ENCODE measurements at places on chromosomes 3 and 15.

DNA sequence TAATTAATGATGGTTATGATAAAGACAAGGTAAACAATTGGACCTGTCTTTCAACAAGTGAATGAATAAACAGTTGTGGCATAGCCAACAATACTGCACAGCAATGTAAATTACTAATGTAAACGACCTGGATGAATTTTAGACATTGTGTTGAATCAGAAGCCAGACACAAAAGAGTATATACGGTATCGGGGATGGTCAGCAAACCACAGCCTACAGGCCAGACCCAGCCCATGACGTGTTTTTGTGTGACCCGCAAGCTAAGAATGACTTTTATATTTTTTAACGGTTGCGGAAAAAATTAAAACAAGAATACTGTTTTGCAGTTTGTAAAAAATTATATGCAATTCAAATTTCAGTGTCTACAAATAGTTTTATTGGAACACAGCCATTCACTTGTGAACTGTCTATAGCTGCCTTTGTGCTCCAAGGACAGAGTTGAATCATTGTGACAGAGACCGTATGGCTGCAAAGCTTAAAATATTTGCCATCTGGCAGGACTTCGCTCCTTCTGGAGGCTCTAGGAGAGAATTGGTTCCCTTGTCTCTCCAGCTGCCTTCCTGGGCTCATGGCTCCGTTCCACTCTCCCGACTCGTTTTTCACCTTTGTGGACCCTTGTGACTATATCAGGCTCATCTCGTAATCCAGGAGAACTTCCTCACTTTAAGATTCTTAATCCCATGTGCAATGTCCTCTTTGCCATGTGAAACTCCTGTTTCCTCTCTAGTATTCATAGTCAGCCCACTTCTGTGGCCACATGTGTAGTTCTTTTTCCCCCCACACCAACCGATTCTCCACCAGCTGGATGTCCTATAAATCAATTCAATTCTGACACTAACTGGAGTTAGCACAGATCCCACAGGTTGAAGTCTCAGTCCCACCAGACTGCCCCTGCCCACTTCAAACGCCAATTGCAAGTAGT is 72.7 kb downstream of the CMTM8 start:
- DNase-seq, result no peak

- no peak for DNase-seq
These were observed 19.3 kb downstream of the GRK7 start for GRCh38 chr3:141782386-141782932.

DNA sequence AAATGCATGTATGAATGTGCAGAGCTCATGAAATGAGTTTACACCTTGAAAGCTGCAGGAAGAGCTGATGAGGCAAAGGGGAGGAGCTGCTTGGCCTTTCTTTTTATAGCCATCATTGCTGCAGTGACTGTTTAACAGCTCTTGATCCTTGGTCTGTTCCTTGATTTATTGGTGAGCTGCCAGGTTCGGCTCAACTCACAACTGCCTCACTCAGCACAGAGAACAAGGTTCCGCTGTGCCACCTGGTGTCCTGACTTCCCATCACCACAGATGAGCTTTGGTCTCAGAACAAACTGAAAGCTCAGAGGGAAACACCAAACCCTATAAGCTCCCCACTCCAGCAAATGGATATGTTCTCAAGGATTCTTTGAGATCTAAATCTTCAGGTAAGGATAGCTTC is 626.1 kb downstream of the MAGI1 start:
- no peak for DNase-seq

DNA sequence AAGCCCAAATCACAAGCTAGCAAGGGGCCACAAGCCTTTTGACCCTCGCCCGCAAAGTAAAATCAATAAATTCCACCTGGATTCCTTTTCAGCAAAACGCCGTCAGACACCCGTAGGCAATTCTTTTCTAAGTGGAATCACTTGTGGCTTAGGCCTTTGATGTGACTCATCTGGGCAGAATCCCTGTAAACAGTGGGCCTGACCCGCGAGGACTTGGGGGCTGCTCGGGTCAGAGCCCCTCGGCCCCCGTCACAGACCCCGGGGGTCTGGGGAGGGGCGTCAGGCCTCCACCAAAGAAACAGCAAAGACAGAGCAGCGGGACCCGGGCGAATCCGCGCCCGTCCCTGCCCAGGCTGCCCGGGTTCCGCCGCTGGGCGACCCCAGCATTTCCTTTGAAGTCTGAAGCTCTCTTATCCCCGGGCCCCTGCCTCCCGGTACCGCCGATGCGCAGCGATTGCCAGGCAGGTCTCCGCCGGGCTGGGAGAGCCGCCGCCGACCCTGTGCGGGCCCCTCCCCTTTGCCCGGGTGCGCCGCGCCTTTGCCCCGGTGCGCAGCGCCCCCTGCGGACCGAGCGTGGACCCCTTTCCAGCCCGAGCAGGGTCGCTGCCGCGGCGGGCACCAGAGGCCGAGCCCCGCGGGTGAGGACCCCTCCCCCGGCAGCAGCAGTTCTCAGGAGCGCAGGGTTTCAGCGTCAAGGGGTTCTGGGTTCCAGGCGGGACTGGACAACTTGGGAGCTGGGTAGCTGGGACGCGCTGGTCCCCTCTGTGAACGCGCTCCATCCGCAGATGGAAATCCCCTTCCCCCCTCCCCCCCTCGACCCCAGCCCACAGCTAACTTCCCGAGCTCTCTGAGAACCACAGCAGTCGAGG is 178.3 kb downstream of the UACA start:
- DNase-seq, result no peak

GRCh38 chr15:67839499-67839928 is 331 bp downstream of the RNU6-1 start:
- DNase-seq, result no peak

- no peak for DNase-seq
These were observed 37.3 kb downstream of the TM6SF1 start for GRCh38 chr15:83144771-83145170.

GRCh38 chr3:156635973-156636372 is 38.4 kb upstream of the TIPARP start:
- DNase-seq, result no peak

- no peak for DNase-seq
These were observed 279.2 kb downstream of the PDCD6IP start for GRCh38 chr3:34077417-34078195.

DNA sequence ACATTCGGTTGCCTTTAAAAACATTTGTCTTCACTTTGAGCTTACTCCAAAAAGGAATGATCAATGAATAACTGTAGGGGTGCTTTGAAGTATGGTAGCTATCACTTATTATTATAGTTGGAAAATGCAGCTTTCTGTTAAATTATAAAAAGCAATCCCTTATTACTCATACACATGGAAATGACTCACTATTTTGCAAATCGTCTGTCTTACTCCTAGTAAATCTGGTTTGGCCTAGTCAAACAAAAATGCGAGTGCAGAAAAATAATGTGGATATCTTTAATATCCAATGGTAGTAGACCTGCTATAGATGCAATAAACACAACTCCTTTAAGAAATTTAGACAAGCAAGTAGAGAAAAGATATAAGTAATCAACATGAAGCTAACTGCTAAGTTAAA is 112.5 kb downstream of the ZIC1 start:
- DNase-seq, result no peak

DNA sequence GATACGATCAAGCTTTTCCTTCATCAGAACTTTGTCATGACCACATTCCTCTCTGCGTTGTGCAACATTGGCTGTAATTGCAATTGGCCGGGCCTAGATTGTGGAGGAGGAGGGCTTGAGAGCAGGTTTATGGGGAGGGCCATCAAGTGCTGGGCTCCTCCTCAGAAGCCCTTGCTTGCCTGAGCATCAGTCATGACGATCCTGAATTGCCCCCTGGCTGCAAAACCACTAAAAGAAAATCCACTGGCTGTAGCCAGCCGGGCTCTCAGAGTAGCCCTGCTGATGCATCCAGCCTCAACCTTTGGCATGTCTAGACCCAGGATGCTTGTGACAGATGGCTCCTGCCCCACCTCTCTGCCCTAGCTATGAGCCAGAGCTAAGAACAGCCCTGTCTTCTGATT is 13.4 kb upstream of the TRH start:
- no peak for DNase-seq

GRCh38 chr3:171429635-171430034 is 30.6 kb downstream of the TNIK start:
- no peak for DNase-seq

- no peak for DNase-seq
These were observed 50.9 kb downstream of the CORO2B start for GRCh38 chr15:68629519-68630210.

- no peak for DNase-seq
These were observed 32.9 kb upstream of the BNIP2 start for GRCh38 chr15:59722037-59722436.

DNA sequence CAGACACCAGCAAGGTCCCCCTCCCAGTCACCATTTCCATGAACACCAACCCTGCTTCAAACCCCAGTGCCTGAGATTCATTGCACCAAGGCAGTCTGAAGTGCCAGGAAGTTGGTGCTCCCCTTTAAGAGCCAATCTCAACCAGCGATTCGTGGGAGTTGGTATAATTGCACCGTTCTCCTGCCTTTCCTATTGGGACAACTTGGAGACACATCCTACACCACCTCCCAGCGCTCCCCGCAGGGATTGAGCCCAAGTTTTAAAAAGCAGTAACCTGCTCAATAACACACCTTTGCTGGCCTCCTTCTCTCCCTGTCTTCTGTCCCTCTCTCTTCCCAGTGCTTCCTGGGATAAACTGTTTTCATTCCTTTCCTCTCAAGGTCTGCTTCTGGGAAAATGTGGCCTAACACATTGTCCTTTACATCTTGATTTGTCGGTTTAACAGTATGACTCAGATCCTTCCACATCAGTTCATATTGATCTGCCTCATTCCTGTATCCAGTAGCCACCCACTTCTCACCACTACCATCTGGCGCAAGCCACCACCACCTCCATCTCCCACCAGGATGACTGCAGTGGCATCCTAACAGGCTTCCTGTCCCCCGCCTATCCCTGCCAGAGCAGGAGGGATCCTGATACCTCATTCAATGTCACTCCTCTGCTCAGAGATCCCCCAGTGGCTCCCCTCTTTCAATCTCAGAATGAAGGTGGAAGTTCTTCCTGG is 37.8 kb upstream of the HRH1 start:
- no peak for DNase-seq

DNA sequence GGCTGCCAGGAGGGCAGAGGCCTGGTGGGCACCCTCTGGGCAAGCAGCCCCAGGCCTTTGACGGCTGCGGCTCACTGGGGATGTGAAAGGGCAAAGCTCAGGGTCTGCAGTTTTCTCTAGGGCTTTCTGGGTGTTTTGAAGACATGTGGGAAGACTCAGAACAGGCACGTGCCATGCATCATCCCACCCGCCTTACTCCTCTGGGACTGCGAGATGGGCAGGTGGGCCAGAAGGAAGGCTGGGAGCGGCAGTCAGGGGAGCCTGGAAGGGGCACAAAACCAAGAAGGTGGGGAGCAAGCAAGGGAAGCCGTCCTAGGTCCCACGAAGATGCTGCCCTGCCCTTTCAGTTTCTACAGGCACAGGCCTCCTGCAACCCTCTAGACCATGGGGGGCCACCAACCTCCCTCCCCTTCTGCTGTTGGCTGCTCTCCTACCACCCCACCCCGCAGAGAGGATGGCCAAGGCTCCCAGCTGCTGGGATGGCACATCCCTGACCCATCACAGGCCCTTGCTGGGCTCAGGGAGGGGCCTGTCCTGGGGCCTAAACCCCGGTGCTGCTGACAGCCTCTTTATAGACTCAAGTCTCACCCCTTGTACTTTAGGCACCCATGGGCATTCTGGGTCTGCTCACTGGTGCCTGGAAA is 71.8 kb upstream of the CTSH start:
- no peak for DNase-seq

- DNase-seq, result no peak
These were observed 549.0 kb downstream of the IGSF11 start for GRCh38 chr3:118485693-118486092.

GRCh38 chr3:124793054-124793739 is 62.9 kb downstream of the UMPS start:
- no peak for DNase-seq

DNA sequence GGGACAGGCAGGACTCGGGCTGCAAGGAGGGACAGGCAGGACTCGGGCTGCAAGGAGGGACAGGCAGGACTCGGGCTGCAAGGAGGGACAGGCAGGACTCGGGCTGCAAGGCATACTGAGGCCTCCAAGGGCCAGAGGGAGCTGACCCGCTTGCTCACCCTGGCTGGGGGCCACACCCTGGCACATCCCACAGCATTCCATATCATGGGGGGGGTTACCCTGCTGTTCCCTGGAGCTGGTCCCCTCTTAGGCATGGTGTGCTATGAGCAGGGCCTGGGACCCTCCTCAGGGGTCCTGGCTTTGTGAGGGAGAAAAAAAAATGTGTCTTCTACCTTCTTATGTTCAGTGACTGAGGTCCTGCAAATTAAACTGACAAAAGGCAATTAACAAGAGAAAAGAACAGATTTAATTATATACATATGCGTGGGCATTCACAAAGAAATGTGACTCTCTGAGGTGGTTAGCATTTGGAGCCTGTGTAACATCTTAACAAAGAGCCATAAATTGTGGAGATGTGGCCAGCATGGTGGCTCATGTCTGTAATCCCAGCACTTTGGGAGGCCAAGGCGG is 97.6 kb upstream of the ALDH1A3 start:
- DNase-seq, result no peak

- no peak for DNase-seq
These were observed 42.7 kb upstream of the TOP2B start for GRCh38 chr3:25707268-25707926.

GRCh38 chr3:163555918-163556317 is 1522.4 kb downstream of the SI start:
- no peak for DNase-seq

DNA sequence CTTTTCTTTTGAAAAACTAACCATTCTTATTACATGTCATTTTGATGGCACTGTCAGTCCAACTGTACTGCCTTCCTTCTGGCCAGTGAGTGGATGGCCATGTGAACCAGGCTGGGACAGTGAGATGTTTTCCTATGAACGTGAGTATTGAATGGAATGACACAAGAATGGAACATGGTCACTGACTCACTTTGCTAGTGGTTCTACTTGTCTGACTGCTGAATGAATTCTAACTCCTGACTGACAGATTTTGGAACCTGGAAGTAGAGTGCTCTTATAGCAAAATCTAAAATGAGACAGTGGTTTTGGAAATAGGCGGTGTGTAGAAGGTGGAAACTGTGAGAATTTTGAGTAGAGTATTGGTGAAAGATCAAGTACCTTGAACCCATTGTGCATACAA is 606.9 kb upstream of the KCNMB2 start:
- no peak for DNase-seq

- no peak for DNase-seq
These were observed 2.0 kb upstream of the CD200R1 start for GRCh38 chr3:112976953-112977352.

GRCh38 chr3:167913219-167913835 is 177.8 kb downstream of the SERPINI1 start:
- no peak for DNase-seq

GRCh38 chr3:14549256-14549919 is 9.2 kb upstream of the GRIP2 start:
- no peak for DNase-seq

Data from GM12864 (cell line).